RWPE1 (cell line): ENCODE measurements at places on chromosomes 4 and X.

GRCh38 chr4:88706574-88706973 lies 8.9 kb upstream of the NAP1L5 start:
- no peak for DNase-seq

DNA sequence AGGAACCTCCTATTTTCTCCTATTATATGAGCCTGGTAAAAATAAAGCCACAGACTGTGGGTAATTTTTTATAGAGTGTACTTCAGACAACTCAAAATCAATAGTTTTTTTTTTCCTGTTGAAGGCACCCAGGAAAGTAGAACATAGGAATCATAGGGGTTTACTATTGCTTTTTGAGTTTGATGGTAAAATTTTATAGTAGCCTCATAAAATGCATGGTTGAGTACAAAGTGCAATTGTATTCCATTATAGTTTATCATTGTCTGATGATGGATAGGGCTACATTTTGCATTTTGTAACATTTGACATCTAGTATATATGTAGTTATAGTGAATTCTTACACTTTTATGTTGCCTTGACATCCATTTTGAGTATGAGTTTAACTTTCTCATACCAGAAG lies 455.0 kb downstream of the STIM2 start:
- no peak for DNase-seq

- DNase-seq, result no peak
Observed at GRCh38 chr4:140251571-140251970, 97.6 kb upstream of the MAML3 start.

GRCh38 chrX:103428525-103428924 lies 52.2 kb downstream of the BEX3 start:
- DNase-seq, result no peak

- DNase-seq, result no peak
Observed at GRCh38 chrX:149720021-149720689, 8.3 kb downstream of the MAGEA11 start.

GRCh38 chrX:125293850-125294780 lies 25.6 kb upstream of the TEX13C start:
- peak; percentile 20 for DNase-seq

- DNase-seq, result no peak
Observed at GRCh38 chr4:92994727-92995126, 691.0 kb downstream of the GRID2 start.

DNA sequence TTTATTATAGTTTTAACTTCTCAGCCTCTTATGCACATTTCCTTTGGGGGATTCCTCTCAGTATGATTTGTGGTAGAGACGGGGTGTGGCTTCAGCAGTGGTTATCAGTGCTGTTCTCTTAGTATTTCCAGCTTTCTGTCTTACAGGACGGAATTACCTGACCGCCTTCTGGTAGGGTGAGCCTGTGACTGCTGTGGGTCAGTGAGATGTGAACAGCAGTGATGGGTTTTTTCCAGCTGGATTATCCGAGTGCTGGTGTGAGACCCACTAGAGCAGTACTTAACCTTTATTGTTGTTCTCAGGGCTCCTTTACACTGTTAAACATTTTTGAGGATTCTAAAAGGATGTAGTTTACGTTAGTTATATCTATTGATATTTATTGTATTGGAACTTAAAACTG lies 135.2 kb downstream of the SLIT2 start:
- DNase-seq, result no peak

GRCh38 chrX:69307756-69308155 lies 142.5 kb upstream of the PJA1 start:
- DNase-seq, result no peak

DNA sequence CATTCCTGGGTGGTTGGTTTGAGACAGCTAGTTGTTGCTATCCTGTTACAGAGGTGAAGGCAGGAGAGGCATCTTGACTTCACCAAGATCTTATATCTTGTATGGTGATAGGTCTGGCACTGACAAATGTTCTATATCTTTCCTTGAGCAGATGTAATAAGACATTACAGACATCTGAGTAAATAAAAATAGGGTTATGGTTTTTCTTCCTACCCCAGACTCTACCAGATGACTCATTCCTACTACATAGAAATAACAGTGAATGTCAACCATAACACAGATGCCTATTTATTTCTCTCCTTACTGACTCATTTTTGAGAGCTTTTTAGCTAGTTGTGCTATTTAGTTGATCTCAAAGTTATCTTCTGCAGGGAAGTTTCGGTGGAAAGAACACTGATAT lies 21.9 kb downstream of the HNRNPH2 start:
- DNase-seq, result no peak

- DNase-seq, result no peak
Observed at GRCh38 chrX:9267415-9267814, 197.4 kb upstream of the TBL1X start.

GRCh38 chrX:148552775-148553174 lies 52.4 kb downstream of the AFF2 start:
- DNase-seq, result no peak

DNA sequence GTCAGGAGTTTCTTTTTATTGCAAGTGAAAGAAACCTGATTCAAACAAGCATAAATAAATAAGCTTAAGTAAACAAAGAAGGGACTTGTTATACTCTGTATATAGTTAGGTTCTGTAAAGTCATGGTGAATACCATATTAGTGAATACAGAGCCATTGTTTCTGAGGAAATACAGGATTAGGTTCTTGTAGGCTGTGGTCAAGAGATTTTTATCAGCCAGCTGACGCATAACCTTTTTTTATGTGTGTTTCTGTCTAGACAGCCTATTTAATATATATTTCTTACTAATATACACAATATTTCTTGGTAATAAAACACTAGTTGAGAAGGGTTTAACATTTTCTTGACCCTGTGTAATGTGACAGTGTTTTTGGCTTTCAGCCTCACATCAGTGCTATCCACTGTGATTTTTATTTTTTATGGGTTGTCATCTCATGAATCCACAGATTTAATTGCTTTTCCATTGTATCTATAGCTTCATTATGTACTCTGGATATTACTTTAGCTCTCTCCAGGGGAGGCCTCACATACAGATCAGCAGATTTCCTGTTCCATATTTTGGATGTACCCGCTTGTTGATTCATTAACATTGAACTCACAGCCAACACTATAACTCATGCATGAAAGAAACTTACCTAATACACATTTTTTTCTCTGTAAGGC lies 8.0 kb downstream of the HERC3 start:
- DNase-seq, result no peak

DNA sequence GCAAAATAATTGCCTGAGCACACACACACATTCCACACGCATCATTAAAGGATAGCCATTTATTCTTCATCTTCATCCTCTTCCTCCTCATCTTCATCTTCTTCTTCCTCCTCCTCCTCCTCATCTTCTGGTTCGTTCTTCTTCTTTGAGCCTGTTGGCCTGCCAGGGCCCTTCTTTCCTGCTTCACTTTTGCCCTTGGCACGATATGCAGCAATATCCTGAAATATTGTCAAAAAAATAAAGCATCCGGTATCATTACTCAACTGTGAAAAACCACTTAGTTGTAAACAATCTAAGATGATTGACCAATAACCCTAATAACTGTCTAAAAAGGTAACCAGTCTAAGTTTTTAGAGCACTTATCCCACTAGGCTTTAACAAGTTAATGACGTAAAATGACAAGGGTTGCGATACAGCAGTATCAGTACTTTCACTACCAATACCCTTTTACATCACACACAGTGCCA lies 2.1 kb downstream of the HMGB2 start:
- no peak for DNase-seq
